ENCODE measurements at places on chromosomes 16 and 17.
A peak's percentile ranks its signal among the peaks of the same experiment; 100 is the strongest.

GRCh38 chr16:11407047-11407982, 62.1 kb downstream of the RMI2 start:
- peak; percentile 19 for DNase-seq

GRCh38 chr16:81138831-81139557, 42.8 kb upstream of the GCSH start:
- no peak for DNase-seq

DNA sequence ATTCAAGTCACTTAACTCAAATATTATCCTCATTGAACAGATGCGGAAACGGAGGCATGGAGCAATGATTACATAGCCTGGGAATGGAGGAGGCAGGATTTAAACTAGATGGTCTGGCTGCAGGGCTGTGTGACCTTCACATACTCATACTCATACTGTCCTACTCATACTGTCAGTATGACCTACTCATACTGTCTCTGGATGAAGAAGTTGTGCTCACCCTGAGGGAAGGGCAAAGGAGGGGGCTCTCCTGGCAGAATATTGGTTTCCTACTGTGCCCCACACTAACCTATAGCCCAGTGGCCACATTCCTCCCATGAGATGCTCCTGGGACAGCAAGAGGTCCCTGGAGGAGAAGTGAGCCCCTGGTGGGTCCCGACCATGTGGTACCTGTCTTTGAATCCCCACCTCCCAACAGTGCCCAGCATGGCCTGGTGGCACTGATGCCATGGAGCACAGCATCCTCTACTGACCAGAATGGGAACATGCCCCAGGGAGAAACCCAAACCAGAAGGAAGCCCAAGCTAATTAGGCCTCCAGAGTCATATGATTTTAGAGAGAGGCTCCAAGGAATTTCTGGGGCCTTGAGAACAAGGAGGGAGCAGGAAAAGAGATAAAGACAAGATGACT, 197.3 kb upstream of the SDK2 start:
- no peak for DNase-seq

- DNase-seq, result no peak
Measured at GRCh38 chr17:921161-921560, 58.4 kb downstream of the NXN start.

DNA sequence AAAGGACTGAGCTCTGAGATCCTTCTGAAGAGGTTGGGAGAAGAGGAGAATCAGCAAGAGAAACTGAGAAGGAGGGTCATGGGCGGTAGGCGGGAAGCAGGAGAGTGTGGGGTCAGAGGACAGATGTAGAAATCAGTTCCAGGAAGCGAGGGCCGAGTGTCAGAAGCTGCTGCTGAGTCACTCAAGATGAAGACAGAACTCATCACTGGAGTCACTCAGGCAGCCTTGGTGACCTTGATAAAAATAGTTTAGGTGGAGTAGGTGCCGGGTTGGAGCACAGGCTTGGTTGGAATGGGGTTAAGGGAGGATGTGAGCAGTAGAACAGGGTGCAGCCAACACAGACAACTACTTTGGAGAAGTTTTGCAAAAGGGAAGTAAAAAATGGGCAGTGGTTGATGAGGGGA, 6.1 kb upstream of the ITGAM start:
- DNase-seq, result no peak

GRCh38 chr17:75241143-75241430, 20.3 kb downstream of the GGA3 start:
- no peak for DNase-seq

DNA sequence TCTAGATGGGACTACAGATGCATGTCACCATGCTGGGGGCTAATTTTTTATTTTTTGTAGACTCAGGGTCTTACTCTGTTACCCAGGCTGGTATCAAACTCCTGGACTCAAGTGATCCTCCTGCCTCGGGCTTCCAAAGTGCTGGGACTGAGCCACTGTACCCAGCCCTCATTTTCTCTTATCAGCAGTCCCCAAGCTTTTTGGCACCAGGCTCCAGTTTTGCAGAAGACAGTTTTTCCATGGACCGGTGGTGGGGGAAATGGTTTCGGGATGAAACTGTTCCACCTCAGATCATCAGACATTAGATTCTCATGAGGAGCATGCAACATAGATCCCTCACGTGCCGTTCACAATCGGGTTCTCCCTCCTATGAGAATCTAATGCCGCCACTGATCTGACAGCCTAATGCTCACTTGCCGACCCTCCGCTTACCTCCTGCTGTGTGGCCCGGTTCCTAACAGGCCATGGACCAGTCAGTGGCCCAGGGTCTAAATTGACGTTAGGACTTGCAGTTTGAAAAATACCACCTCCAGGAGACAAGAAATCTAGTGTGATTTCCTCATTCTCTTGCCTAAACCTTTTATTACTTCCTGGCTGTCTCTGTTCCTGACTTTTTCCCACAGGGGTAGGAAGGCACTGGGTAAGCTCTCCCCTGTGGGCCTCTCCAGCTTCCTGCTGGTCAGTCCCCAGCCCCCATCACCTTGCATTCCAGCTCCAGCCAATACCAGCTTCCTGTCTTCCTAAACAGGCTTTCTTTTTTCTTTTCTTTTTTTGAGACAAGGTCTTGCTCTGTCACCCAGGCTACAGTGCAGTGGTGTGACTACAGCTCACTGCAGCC, 9.3 kb upstream of the CNP start:
- no peak for DNase-seq

DNA sequence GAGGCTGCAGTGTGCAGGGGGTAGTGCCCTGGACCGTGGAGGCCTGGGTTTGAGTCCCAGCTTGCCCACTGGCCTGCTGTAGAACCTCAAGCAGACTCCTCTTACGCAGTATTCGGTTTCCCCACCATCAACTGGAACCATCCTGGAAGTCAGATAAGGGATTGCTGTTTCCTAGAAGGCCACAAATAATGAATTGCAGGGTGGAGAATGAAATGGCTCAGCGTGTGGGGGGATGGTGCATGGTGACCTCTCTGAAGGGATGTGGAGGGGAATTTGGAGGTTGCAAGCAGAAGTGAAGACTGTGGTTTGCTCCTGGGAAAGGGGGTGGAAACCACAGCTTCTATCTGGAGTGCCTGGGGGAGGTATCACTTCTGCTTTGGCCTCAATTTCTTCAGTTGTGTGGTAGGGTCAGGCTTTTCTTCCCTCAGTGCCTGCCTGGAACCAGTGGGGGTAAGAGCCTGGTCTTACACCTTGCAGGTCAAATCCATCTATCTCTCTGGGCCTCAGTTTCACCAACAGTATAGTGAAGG, 1.7 kb downstream of the ADGRG5 start:
- no peak for DNase-seq

DNA sequence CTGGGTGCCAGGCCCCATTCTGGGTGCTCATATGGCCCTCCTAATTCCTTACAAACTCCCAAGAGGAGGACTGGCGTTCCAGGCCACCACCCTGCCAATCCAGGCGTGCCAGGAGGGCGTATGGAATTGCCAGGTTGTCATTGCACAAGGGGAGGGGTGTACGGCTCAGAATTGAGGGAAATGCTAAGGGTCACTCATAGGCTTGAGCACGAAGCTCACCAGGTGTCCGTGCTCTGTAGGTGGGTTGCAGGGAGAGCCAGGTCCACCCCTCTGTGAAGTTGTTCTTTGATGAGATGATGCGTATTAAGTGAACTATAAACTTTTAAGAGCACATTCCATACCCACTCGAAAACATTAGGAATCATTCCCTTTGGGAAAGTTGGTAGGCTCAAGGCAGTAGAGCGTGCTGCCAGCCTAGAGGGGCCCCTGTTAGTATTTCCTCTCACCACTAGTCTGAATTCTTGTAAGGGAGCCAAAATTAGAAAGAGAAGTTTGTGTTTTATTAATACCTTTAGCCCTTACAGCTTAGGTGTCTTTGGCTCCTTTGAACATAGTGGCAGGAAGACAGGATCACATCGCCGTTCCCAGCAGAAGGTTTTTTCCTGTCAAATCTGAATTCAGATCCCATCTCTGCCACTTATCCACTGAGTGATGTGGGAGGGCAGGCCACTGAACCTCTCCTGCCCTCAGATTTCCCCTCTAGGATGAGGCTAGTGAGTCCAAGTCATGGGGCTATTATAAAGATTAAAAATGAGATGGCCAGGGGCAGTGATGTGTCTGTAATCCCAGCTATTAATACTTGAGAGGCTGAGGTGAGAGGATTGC, 38.7 kb upstream of the NFAT5 start:
- DNase-seq, result no peak

GRCh38 chr17:34653511-34653910, 74.1 kb downstream of the TMEM132E start:
- DNase-seq, result no peak

DNA sequence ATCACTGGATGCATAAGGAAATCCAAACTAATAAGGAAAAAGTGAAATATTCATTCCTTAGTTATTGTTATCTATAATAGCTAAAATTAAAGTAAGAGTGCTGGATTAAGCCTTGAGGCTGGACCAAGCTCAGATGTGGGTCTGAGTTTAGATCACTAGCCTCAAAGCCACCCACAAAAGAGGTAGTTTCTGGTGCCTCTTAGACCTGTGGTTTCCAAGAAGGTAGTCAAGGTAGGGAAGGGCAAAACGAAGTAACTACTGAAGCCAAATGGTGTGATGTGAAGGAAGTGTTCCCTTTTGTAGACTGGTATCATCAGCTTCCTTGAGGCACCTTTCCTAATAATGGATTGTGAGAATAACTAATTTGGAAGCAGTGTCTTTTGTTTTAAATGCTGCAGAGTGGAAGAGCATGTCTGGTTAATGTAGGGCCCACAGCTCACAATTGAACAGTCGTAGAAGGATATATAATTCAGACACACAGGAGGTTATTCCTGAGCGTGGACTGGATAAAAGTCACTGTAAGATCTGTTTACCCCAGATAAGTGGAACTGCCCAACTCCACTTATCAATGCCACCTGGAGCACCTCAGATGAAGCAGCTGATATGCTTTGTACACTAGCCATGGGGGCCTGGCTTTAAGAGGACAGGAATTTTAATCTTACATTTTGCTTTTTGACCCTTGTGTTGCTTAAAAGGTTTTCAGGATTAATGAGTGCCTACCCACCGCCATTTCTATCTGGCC, 31.7 kb upstream of the LCMT1 start:
- DNase-seq, result no peak

DNA sequence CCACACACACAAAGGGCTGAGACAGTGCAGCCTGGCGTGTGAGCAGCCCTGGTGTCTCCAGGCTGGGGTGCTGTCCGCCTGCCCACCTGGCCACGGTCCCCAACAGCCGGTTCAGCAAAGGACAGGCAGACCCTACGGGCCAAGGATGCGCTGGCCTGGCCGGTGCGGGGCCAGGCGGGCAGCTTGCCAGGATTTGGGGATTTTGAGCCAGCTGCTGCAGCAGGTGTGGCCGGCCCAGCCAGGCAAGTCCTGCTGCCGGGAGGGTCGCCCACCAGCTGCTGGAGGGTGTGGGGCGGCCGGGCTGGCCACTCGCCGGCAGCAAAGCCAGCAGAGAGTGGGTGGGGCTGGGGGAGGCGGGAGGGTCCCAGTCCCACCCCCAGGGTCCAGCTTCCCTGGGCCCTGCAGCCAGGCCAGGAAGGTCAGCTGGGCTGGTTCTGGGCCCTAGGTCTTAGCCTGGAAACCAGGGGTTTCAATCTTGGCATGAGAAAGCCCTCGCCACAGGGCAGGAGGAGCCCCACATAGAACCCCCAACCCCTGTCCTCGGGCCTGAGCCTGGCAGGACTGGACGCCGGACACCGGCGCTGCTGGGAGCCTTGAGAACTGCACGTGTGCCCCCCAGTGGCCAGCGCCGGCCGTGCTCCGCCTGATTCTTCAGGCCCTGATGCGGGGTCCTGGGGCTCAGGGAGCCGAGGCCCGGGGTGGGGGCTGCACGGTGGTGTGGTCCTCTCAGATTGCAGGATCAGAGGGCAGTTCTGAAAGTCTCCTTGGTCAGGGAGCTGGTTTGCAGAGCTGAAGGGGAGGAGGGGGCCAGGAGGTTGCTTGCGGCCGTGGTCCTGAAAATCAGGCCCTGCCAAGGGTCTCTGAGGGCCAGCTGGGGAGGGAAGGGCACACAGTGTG, 17.6 kb upstream of the SSTR5 start:
- peak; percentile 17 for DNase-seq

GRCh38 chr17:57849163-57849873, 526 bp downstream of the MRPS23 start:
- DNase-seq, result no peak

DNA sequence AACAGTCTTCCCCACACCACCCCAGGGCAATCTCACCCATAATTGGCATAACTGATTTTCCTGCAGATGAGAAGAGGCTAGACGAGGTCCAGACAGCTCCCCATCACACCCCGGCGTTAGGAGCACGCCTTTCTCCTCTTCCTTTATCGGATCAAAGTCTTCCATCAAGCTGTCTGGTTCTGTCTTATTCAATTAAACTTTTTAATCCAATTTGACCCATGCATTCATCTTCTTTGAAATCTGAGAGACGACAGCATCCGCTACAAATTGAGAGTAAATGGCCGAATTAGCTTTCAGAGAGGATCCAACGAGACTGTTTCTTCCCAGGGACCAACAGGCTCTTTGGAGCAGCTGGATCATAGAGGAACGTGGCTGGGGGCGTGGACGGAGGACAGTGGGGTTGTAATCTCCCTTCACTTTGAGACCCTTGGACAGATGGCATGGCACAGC, 44.4 kb upstream of the GPRC5B start:
- DNase-seq, result no peak

GRCh38 chr16:15459791-15460190, 25.4 kb downstream of the BMERB1 start:
- DNase-seq, result no peak

- no peak for DNase-seq
Measured at GRCh38 chr17:28443901-28444638, 29.4 kb upstream of the SLC13A2 start.

GRCh38 chr16:78684655-78685375, 585.4 kb downstream of the WWOX start:
- no peak for DNase-seq

DNA sequence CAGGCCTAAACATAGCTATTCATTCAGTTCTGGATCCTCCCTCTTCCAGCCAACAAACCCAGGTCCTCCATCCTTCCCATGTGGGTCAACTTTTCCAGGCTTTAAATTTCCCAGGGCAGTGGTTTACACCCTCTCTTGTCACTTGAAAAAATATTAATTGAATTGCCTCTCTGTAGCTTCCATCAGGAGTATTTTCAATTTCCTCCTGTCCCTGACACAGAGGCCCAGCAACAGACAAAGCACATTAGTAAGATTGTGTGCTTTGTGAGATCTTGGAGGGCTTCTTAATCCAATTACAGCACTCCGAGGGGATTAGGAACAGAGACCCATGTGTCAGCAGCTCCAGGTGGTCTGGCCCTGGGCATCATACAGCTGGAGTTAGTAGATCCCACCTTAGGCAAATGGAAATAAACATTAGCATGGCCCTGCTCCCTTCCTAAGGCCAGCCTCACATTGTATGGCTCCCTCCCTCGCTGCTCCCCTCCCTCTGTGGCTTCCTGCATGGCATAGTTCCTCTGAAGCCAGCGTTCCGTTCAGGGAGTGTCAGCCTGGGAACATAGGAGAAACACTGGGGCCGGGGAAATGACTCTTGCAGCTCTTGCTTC, 132.7 kb upstream of the HSBP1 start:
- no peak for DNase-seq

- no peak for DNase-seq
Measured at GRCh38 chr16:72645538-72645937, 402.4 kb downstream of the ZFHX3 start.
